Stimulated activated CD8-positive, alpha-beta memory T cell treated with anti-CD3 and anti-CD28 coated beads, Interleukin-7, amount 100 ng/mL, for 1 hour (primary cell): ENCODE measurements at places on chromosomes 1 and 21.

DNA sequence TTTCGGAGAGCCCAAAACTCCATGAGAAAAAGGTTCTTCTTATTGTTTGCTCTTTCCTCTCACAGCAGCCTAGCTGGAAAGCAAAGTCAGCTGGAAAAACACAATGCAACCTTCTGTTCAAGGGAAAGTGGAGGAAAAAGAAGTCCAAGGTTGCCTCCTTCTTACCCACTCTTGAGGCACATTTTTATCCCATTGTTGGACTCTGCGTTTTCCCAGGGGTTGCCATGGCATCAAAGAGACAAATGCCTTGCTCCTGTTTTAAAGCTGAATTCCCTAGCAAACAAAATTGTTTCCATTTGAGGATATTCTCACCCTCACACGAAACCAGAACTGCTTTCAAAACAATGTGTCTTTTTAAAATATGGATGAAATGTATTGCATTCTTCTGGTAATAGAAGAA lies 45.1 kb upstream of the PALMD start:
- DNase-seq = no peak

- no peak for DNase-seq
These were observed 235.2 kb downstream of the TRABD2B start for GRCh38 chr1:47761974-47762373.

DNA sequence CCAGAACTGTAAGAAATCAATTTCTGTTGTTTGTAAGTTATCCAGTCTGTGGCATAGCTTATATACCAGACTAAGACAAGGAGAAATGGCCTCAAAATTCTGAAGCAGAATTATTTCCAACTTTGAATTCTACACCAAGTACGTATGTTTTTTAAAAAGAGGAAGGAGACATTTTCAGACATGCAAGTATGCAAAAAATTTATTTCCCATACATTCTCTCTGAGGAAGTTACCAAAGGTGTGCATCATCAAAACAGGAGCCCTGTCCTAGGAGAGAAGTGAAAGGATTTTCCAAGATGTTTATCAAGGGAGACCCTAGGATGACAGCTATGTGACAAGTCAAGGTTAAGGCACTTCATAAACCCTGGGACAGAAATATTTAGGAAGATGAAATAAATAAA lies 49.3 kb upstream of the RABGAP1L start:
- DNase-seq = no peak

GRCh38 chr1:29033829-29034466 lies 89.8 kb downstream of the TMEM200B start:
- no peak for DNase-seq
